ENCODE measurements at places on chromosomes 4 and X.

DNA sequence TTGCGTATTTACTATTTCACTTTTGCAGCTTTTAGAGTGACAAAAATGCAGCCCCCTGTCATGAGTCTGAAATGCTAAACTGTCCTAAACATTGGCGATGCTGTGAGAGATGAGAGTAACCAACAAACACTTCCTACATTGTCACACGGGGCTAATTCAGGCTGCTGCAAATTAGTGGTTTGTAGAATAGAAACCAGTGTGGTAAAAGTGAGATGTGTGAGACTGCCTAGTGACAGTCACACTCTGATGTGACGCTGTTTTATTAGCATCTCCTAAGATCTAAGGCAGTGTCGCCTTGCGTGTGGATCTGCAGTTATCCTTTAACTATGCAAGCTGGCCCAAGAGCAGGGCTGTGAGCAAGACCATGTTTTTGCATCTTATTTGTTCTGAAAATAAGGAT lies 800.2 kb upstream of the TENM3 start:
- DNase-seq, result no peak

GRCh38 chr4:15601862-15602261 lies 53.3 kb downstream of the FBXL5 start:
- DNase-seq, result no peak

GRCh38 chr4:149706942-149707341 lies 108.7 kb downstream of the IQCM start:
- no peak for DNase-seq

DNA sequence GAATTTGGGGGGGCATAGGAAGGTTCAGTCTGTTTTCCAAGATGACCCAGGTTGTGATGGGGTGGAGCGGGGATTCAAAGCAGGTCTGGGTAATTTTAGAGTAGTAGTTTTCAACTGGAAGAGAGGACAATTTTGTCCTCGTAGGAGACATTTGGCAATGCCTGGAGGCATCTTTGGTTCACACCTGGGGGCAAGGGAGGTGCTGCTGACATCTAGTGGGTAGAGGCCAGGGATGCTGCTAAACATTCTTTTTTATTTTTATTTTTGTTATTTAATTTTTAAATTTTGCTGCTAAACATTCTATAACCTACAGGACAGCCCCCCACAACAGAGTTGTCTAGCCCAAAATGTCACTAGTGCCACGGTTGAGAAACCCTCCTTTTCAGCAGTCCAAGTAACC lies 1.9 kb downstream of the RAB9A start:
- DNase-seq, result no peak

GRCh38 chr4:164948975-164949374 lies 28.5 kb downstream of the TRIM61 start:
- DNase-seq, result no peak

- DNase-seq, result no peak
Measured at GRCh38 chr4:170872794-170873193, 783.0 kb upstream of the AADAT start.

GRCh38 chrX:24963823-24964222 lies 51.9 kb downstream of the ARX start:
- no peak for DNase-seq

DNA sequence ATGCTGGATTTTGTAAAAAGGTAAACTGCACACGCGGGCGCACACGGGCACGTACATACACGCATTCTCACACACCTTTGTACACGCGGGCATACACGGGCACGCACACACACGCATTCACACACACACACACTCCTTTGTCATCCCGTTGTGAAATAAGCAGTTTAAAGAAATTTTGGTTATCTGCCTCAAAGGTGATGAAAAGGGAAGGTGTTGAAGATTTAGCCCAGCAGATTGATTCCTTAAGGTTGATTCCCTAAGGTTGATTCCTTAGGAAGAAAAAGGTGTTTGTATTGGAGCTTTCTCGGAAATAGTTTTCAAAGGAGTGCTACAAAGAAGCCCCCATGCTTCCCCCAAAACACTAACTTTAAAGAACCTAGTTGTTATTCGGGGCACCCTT lies 693 bp downstream of the ATP10D start:
- DNase-seq, result no peak

GRCh38 chr4:3280466-3280865 lies 12.4 kb upstream of the RGS12 start:
- no peak for DNase-seq

- DNase-seq, result no peak
Measured at GRCh38 chr4:185761352-185762235, 50.4 kb downstream of the SORBS2 start.

DNA sequence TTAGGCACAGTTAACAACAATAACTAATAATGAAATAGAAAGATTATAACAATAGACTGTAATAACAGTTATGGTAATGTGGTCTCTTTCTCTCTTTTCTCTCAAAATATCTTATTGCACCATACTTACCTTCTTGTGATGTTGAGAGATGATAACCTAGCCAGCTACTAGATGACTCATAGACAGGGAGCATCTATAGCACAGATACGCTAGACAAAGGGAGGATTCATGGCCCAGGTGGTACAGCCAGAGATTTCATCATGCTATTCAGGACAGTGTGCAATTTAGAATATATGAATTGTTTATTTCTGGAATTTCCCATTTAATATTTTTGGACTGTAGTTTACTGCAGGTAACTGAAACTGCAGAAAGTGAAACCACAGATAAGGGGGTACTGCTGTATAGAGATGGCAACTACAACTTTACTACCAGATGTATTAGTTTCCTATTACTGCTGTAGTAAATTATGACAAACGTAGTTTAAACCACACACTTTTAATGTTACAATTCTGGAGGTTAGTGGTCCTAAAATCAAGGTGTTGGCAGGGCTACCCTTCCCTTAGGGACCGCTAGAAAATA lies 41.8 kb upstream of the MAGED1 start:
- no peak for DNase-seq

DNA sequence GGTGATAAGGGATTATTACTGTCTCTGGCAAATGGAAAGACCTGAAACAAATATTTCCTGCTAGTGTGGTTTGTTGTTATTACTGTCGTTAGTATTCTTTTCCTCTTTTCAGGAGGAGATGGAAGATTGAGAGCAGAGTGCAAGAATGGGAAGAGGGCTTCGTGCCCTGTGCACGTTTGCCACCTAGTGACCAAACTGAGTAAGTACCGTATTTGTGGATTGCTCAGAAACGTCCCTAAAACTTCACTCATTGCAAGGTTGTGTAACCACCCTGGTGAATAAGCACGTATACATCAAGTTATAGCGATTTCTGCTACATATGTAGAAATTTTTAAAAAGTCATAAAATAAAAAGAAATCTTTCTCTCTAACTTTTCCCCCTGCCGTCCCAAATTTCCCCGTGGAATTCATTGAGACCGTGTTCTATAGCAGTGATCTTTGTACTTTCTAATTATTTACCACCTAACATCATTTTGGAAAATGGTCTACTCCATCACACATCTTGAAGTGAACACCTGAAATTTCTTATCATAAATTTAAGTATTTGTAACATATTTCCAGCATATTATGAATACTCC lies 24.3 kb downstream of the LINC00632 start:
- no peak for DNase-seq

DNA sequence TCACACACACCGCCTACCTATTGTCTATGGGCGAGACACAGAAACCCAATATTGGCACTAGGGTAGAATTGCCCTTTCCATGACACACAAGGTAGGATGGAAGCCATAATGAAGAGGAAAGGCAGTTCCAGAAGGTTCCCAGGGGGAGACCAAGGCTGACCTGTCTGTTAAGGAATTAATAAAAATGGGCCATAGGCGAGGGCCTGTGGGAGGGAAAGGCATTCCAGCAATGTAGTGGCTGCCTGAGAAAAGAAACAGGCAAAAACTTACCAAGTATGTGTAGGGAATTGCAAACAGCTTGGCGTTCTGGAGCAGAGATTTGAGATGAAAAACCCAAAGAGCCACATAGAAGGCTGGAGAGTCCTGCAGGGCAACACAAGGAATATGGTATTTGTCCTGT lies 19.1 kb downstream of the MAGED2 start:
- DNase-seq, result no peak

All from stimulated activated CD4-positive, alpha-beta T cell treated with anti-CD3 and anti-CD28 coated beads, Interleukin-15, amount 100 ng/mL, for 24 hours (primary cell).